Activated B cell treated with CpG ODN at 0.5 μM for 24 hours (primary cell): ENCODE measurements at places on chromosomes 12 and 14.
A peak's percentile ranks its signal among the peaks of the same experiment; 100 is the strongest.

DNA sequence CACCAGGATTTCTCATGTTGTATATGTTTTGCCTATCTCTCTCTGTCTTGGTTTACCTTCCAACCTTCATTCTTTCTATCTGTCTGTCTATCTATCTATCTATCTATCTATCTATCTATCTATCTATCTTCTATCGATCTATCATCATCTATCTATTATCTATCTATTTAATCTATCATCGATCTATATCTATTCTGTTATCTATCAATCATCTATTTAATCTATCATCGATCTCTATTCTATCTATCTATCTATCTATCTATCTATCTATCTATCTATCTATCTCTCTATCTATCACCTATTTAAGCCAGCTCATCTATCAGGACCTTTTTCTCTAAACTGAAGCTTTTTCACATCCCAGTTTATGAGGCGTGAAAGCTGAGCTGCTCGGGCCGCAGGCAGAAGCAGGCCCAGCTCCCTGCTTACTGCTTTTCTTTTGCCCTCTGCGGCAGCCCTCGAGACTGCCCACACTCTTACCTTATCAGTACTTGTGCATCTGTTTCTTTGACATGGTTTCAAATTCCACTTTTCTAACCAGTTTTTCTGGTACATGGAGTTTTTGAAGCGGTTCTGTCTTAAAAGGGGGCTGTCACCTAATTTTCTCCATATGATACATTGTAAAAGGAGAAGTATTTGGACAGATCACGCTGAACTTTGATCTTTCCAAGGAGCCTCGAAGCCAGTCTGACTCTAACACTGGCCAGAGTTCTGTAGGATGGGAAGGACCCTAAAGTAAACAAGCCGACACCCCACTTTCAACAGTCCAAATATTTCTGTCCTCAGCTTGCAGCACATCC lies 44.4 kb upstream of the GSG1 start:
- H3K27me3 ChIP-seq, result peaks cover 11% of the 10 kb centered on the region
- H3K4me1 ChIP-seq, result peaks cover 15% of the 10 kb centered on the region
- DNase-seq, result no peak
- no peaks in the 10 kb centered on the region for H3K36me3 ChIP-seq
- H3K27ac ChIP-seq, result no peak overlapping the region

DNA sequence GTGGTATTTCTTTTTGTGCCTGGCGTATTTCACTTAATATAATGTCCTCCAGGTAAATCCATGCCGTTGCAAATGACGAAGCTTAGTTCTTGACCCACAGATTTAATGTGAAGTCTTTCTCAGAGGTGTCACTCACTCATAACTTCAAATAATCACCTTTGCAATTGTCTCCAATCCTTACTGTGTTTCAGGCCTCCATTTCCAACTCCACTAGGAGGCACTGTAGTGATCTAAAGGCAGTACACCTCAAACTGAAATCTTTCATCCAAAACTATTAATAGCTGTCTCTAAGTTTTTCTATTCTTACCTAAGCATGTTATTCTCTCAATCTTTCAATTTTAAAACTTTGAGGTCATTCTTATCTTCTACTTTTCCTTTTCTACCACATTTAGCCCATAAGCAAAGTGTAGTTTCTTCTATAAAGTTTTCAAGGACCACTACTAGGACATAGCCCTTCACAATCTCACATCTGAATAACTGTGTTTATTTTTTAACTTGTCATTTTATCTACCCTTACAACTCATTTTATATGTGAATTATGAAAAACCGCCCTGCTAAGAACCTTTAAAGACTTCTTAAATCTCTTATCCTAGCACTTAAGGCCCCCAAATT lies 25.5 kb upstream of the FBXO34 start:
- H3K4me1 ChIP-seq, result no peaks in the 10 kb centered on the region
- H3K27ac ChIP-seq, result no peak overlapping the region
- H3K27me3 ChIP-seq, result peaks cover 23% of the 10 kb centered on the region
- no peak for DNase-seq
- H3K4me3 ChIP-seq, result no peak overlapping the region

GRCh38 chr12:124716208-124717130 lies 147.2 kb downstream of the SCARB1 start:
- no peak overlapping the region for H3K4me3 ChIP-seq
- no peaks in the 10 kb centered on the region for H3K36me3 ChIP-seq
- H3K27me3 ChIP-seq, result peaks cover 3% of the 10 kb centered on the region
- H3K27ac ChIP-seq, result no peak overlapping the region
- DNase-seq, result no peak

- no peaks in the 10 kb centered on the region for H3K27me3 ChIP-seq
- no peaks in the 10 kb centered on the region for H3K36me3 ChIP-seq
- peak overlapping the region; percentile 52 for H3K4me3 ChIP-seq
Observed at GRCh38 chr12:131818821-131819585, 9.2 kb upstream of the MMP17 start.

- no peak overlapping the region for H3K27ac ChIP-seq
- H3K27me3 ChIP-seq, result peaks cover 30% of the 10 kb centered on the region
- no peaks in the 10 kb centered on the region for H3K36me3 ChIP-seq
- H3K4me1 ChIP-seq, result peaks cover 10% of the 10 kb centered on the region
Observed at GRCh38 chr12:4444031-4444430, 1.6 kb downstream of the FGF6 start.

GRCh38 chr12:11609045-11609444 lies 40.4 kb upstream of the ETV6 start:
- H3K27me3 ChIP-seq, result no peaks in the 10 kb centered on the region
- no peak overlapping the region for H3K4me3 ChIP-seq
- no peak overlapping the region for H3K27ac ChIP-seq
- DNase-seq, result no peak
- H3K4me1 ChIP-seq, result no peaks in the 10 kb centered on the region

GRCh38 chr14:50667996-50668825 lies at the start of gene SAV1:
Gene SAV1, minus strand, starts transcription at chr14:50668306. Its CDS starts 339 bp downstream, at chr14:50667967.
- H3K27ac ChIP-seq, result no peak within 1 kb of the TSS
- peaks cover 21% of the 10 kb centered on the region for H3K36me3 ChIP-seq
- peaks cover 32% of the 10 kb centered on the region for H3K4me1 ChIP-seq
- no peaks in the 10 kb centered on the region for H3K27me3 ChIP-seq

DNA sequence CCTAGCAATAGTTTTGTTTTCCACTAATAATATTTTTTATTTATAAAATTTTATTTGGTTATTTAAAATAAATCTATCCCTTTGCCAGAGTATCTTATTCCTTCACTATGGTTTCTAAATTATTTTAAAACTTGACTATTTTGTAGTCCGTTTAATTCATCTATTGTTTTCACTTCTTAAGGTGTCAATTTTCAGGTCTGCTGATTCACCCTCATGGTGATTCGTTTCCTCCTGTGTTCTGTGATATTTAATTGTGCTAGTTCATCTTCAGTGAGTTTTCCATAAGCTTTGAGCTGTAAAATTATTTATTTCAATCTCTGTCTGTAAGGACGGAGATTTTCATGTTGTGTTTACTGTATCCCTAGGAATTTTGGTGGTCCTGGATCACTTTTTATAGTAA lies 70.6 kb downstream of the SNAPC1 start:
- no peak overlapping the region for H3K27ac ChIP-seq
- no peaks in the 10 kb centered on the region for H3K36me3 ChIP-seq
- H3K4me1 ChIP-seq, result peaks cover 3% of the 10 kb centered on the region
- DNase-seq, result no peak

DNA sequence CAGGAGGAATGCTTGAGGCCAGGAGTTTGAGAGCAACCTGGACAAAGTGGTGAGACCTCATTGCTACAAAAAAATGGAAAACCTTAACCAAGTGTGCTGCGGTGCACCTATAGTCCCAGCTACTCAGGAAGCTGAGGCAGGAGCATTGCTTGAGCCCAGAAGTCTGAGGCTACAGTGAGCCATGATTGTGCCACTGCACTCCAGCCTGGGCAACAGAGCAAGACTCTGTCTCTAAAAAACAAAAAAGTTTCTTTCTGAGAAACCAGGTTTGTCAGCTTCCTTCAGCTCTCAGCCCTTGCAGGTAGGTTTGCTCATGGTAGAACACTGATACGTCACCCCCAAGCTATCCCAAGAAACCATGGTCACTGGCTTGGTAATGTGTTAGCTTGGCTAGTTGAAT lies 20.0 kb upstream of the MORN3 start:
- peaks cover 7% of the 10 kb centered on the region for H3K4me1 ChIP-seq
- H3K36me3 ChIP-seq, result peaks cover 2% of the 10 kb centered on the region
- no peak overlapping the region for H3K4me3 ChIP-seq
- no peaks in the 10 kb centered on the region for H3K27me3 ChIP-seq
- DNase-seq, result no peak
- no peak overlapping the region for H3K27ac ChIP-seq

GRCh38 chr12:130838284-130838950 lies 633 bp downstream of the STX2 start:
- H3K4me1 ChIP-seq, result peaks cover 18% of the 10 kb centered on the region
- DNase-seq, result no peak
- H3K4me3 ChIP-seq, result peak overlapping the region; percentile 68
- H3K36me3 ChIP-seq, result no peaks in the 10 kb centered on the region

DNA sequence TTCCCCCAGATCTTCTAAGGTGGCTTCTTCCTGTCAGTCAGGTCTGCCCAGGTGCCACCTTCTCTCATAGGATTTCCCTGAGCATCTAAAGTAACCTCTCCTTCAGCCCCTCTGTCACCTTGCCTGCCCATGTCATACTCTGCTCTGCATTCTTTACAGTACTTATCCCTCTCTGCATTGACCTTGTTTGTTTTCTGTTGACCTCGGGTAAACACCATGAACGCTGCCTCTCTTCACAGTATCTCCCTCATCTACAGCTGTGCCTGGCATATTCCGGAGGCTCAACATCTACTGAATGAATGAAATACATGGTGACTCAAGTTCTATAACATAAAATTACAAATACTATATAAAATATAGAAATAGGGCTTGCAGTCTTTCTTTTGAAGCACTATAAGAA lies 10.1 kb upstream of the PPM1A start:
- peaks cover 8% of the 10 kb centered on the region for H3K4me1 ChIP-seq
- no peak for DNase-seq
- H3K27ac ChIP-seq, result no peak overlapping the region
- no peak overlapping the region for H3K4me3 ChIP-seq
- H3K27me3 ChIP-seq, result no peaks in the 10 kb centered on the region
- no peaks in the 10 kb centered on the region for H3K36me3 ChIP-seq

- H3K27me3 ChIP-seq, result no peaks in the 10 kb centered on the region
- peaks cover 57% of the 10 kb centered on the region for H3K36me3 ChIP-seq
- H3K27ac ChIP-seq, result no peak overlapping the region
- peaks cover 35% of the 10 kb centered on the region for H3K4me1 ChIP-seq
- no peak overlapping the region for H3K4me3 ChIP-seq
- no peak for DNase-seq
Observed at GRCh38 chr12:108817909-108818308, 39.5 kb downstream of the SSH1 start.

DNA sequence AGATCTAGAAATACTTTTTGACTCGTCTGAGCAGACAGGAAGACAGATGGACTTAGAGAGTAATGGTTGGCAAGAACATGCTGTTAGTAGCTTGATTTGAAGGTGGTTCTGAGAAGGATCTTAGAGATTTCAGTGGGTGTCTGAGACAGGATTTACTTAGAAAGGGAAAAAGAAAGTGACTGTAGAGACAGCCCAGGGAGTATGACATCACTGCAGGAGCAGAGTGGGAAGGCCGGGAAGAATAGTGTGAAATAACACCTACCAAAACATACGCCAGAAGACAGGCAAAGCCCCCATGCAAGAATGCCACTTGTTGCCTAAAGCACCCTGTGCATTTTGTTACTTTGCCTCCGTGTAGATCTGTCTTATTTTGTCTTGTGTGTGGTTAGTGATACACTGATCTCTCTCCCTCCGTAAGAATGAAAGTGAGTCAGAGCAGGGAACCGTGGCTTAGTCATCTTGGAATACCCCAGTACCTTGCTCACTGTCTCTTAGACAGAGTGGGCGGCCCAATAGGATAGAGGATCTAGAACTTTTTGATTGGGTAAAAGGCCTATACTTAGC lies 161.3 kb upstream of the IFNG-AS1 start:
- H3K36me3 ChIP-seq, result no peaks in the 10 kb centered on the region
- DNase-seq, result no peak
- H3K27me3 ChIP-seq, result no peaks in the 10 kb centered on the region
- H3K27ac ChIP-seq, result no peak overlapping the region
- H3K4me3 ChIP-seq, result no peak overlapping the region

- no peaks in the 10 kb centered on the region for H3K4me1 ChIP-seq
- no peak for DNase-seq
Observed at GRCh38 chr14:53510281-53510912, 357.3 kb upstream of the DDHD1 start.

DNA sequence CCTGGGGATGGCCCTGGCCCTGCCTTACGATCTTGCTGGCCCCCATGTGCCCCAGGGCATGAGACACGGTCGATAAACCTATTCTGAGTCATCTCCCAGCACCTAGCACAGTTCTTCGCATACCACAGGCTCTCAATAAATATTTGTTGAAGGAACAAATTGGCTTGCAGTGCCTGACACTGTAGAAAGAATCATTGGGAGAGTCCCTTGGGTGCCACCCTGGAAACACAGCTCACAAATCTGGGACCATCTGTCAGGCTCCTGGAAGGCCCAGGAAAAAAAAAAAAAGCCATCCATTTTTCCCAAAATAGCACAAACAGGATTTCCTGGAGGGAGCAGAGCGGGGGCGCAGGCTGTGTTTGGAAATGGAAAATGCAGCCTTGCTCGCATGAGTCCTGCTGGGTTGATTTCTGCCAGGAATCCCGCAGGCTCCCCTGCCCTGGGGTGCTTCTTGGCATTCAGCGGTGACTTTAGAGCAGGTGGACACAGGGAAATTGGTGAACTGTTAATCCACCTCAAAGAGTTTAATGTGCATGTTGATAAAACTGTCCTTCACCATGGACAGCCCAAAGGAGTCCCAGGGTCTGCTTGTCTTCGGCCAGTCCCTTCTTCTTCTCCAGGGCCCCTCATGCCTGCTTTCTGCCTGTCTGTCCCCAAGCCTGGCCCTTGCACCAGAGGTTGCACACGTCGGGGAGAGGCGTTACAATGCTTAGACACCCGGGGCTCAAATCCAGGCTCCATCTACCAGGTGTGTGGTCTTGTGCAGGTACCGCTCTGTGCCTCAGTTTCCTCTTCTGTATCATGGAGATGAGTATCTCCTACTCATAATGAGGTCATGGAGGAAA lies 106.1 kb upstream of the RFLNA start:
- H3K4me3 ChIP-seq, result no peak overlapping the region
- no peak overlapping the region for H3K27ac ChIP-seq
- no peak for DNase-seq
- no peaks in the 10 kb centered on the region for H3K27me3 ChIP-seq
- no peaks in the 10 kb centered on the region for H3K4me1 ChIP-seq

GRCh38 chr12:107917912-107918800 lies 143.7 kb downstream of the ASCL4 start:
- no peak overlapping the region for H3K27ac ChIP-seq
- no peak overlapping the region for H3K4me3 ChIP-seq
- DNase-seq, result no peak
- H3K36me3 ChIP-seq, result no peaks in the 10 kb centered on the region

DNA sequence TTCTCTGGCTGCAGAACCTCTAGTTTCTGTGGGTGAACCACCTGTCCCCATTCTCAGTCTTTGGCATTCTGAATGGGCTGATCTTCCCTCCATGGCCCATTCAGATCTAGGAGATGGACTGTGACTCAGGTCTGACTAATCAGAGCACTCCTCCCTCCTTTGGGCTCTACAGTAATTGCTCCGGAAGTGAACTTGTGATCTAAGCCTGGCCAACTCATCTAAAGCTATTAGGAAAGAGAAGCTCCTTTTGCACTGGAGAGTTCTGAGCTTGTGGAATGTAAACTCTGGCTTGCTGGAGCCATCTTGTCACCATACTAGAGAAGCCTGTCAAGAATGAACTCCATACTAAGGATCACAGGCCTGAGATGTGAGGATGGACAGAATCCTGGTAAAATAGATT lies 168.2 kb downstream of the SUDS3 start:
- H3K27ac ChIP-seq, result no peak overlapping the region
- H3K4me3 ChIP-seq, result no peak overlapping the region
- no peaks in the 10 kb centered on the region for H3K36me3 ChIP-seq
- H3K4me1 ChIP-seq, result no peaks in the 10 kb centered on the region
- H3K27me3 ChIP-seq, result no peaks in the 10 kb centered on the region
- DNase-seq, result no peak
